ENCODE measurements at places on chromosomes 12 and 14.

- peak; percentile 61 for DNase-seq
These were observed 8.8 kb upstream of the GNPTAB start for GRCh38 chr12:101839324-101840283.

DNA sequence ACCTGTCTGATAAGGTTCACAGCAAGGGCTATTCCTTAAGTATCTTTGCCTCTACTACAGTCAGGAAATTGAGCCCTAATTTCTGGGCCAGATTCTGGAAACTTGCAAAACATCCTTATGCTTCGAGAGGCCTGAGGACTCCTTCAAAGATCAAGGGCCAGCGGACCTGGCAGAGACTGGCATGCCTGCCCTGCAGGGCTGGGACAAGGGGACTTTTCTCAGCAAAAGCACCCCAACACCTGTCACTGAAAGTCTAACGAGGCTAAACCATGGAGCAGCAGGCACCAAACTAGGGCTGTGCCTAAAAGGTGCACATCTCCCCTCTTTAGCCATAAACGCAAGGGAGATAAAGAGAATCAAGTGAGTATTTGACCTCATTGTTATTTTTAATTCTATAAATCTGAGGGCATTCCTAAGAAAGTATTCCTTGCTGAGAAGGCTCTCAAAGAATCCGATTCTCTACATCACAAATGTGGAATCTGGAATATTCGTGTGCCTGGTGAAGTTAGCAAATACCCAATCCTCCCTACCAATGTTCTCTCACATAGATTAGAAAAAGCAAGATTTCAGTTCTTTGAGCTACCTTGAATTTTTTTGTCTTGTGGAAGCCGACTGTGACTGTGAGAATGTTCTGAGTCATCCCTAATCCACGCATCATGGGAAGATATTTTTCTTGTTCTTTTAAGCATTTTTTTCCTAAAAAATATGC, 328.2 kb upstream of the NOVA1 start:
- no peak for DNase-seq

DNA sequence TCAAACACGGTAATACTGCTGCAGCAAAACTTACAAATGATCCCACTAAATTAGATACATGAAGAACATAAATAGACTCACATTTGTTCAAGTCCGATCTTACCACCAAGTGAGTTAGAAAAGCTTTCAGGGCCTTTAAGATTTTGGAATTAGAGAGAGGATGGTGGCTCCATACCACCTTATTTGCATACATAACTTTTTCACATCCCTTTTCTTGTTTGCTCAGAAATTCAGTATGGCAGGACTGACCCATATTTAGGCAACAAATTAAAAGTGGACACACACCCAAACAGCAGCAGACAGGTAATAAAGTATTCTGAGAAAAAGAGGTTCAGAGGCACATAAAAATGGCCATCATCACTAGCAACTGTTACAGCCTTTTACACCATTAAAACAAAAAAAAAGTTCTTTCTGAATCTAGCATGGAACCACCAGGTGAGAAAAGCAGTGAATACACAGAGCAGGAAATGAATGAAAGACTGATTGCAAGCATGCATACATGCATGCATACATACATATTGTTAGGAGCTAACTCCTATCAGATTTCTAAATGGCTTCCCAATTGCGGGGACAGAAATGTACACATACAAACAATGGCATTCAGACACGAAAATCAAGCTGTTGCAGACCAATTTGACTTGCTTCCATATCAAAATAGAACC, 23.3 kb downstream of the STXBP6 start:
- no peak for DNase-seq

DNA sequence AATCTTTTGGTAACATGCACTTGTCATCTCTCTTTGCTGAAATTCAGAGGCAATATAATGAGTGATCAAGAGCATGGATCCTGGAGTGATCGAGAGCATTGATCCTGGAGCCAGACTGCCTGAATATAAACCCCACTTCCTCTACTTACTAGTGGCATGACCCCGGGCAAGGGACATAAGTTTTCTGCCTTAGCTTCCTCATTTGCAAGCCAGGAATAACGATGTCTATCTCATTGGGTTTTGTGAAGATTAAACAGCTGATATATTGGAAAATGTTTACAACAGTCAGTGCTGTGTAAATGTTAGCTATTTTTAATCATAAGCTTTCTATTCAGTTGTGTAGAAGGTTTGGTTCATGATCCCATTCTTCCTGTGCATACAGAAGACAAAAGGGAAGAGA, 2.4 kb upstream of the CSRNP2 start:
- DNase-seq: no peak

DNA sequence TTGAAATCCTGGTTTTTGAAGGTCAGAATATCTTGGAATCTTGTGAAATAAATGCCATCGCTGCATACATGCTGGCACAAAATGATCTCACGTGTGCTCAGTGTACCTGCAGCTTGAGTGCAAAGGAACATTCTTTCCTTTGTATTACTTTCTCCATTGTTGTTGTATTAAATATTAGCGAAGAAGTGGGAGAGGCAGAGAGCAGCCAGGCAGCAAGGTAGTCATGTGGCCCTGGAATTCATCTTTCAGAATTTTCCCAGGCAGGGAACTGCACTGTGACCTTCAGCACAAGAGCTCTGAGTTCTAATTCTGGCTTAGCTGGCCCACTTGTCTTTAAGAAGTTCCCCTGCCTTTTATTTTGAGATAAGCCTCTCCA, 145.5 kb downstream of the PRKCH start:
- DNase-seq: no peak

- no peak for DNase-seq
These were observed 491.8 kb downstream of the NPAS3 start for GRCh38 chr14:33430414-33431035.

DNA sequence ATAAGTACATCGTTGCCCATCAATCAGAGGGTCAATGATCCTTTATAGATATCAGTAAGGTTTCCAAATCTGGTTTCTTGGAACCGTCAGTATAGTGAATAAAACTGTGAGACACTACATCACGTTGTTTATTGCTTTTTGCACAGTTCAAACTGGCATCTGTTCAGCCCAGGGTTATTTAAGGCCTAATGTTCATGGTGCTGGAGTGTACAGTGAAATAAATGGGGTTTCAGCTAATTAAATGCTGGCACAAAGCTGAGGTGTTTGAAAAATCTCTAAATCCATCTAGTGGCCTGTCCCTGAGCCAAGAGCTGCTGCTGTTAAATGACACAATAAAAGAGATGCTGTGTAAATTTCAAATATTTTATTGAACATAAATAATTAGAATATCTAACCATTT, 69.9 kb downstream of the RPS29 start:
- no peak for DNase-seq

DNA sequence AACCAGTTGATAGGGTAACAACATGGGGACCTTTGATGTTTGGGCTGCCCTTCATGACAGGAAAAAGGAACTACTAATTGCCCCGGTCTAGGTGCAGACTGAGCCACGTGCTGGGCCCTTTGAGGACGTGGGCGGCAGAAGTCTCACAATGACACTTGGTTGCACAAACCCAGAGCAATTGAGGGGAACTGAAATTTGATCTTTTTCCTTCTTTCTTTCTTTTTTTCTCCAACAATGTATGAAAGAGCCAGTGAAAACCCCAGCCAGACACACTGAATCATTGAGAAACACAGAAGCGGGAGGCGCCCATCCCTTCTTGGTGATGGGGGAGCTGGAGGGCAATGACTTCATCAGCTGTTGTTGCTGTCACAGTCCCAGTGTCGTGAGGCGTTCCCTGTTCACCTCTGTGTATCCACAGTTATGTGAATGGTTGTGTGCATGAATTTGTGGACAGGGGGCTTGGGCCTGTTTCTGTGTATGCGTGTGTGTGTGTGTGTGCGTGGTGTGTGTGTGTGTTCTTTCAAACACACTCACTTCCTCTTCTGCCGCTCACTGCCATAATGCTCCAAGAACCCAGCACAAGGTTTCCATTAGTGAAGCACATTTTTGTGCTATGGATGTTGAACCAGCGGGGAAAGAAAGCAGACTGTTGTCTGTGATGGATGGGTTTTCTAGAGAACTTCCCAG, 137.5 kb upstream of the CCND2 start:
- DNase-seq: no peak

GRCh38 chr12:58171914-58172313, 230.5 kb downstream of the ATP23 start:
- no peak for DNase-seq

GRCh38 chr12:52380271-52380694, 5.2 kb downstream of the KRT84 start:
- DNase-seq: no peak

DNA sequence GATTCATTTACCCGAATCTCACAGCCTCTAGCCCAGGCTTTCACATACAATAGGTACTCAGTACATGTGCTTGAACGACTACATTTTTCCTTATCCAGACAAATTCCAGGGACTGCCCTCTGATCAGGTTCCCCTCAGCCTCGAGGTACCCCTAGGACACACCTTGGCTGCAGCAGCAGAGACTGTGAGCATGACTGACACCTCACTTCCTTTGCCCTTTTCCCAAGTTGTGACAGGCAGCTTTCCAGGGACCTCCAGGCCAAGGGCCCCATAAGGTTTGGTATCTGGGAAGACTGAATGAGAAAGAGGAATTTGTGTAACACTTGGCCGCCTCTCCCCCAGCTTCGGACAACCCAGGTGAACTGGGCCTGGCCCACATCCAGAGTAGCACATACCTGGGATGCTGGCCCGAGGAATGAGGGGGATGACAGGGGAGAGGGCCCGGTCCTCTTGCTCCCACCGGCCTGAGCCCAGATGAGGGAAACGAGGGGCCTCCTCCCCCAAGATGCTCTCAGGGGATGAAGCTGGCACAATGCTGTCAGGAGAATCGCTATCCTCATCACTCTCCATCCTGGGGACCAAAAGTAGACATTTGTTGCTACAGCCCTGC, 10.2 kb upstream of the PRKAG1 start:
- no peak for DNase-seq

Measured in stimulated activated CD8-positive, alpha-beta memory T cell treated with anti-CD3 and anti-CD28 coated beads, Interleukin-12 subunit alpha, Interleukin-12 subunit beta, amount 100 ng/mL, for 1 hour (primary cell).